Stimulated activated CD4-positive, alpha-beta T cell treated with anti-CD3 and anti-CD28 coated beads, Interleukin-2, amount 100 ng/mL, for 24 hours (primary cell): ENCODE measurements at places on chromosomes 16 and 17.

DNA sequence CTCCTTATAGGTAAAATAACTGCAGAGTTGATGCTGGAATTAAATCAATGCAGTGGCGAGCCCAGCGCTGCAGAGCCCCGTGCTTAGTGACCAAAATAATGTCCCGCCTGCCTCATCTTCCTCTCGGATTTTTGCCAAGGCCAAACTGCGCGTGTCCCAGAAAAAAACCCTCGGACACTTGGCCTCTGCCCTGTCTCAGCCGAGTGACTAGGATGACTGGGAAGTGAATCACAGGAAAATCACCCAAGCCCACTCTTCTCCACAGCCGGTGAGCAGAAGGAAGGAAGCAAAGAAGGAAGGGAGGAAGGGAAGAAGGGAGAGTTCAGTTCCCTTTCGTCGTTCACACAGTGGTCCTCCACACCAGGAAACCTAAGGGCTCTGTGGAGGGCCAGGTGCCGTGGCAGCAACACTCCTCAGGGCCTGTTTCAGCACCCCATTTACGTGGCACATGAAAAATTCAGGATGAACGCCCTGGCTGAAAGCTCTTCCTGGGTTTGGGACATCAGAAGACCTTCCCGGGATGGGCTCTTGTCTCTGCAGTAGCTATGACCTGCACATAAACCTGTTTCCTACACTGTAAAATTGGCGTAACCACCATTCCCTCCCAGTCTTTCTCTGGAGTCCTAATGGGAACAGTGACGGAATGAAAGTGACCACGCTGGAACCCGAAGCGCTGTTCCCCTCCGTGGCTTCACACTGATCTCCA lies 25.4 kb upstream of the HOXB13 start:
- DNase-seq, result no peak

DNA sequence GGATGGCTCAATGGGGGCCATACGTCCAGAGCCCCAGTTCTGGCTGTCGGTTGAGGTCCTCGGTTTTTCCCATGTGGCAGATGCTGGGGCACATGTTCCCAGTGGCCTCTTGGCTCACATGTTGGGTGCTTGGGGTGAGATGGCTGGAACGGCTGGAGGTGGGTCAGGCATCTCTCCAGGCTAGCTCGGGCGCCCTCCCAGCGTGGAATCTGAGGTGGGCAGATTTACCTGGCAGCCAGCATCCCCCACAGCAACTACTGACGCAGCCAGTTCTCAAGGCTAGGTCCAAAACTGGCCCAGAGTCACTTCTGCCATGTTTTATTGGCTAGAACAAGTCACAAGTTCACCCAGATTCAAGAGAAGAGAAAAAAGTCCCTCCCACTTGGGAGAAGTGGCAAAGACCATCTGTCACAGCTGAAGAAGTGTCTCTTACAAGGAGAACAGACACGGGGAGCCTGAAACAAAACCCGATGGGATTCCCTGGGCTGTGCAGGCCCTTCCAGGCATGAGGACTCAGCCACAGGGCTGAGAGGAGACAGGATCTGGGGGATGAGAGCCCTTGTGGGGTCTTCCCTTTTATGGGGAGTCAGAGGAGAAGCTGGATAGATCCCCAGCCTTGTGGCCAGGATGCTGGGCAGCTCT lies 15.2 kb downstream of the ACE start:
- no peak for DNase-seq

DNA sequence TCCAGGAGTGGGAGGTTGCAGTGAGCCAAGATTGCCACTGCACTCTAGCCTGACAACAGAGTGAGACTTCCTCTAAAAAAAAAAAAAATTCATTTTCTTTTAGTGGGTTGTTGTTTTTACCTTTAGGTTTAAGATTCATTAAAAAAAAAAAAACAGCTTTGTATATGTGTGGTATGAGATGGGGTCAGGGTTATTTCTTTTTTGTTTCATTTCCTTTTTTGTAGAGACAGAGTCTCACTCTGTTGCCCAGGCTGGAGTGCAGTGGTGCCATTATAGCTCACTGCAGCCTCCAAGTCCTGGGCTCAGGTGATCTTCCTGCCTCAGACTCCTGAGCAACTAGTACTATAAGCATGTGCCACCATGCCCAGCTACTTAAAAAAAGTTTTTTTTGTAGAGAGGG lies 47.0 kb downstream of the BCAS3 start:
- DNase-seq, result no peak

GRCh38 chr16:8874388-8874787 lies 5.6 kb upstream of the CARHSP1 start:
- no peak for DNase-seq

DNA sequence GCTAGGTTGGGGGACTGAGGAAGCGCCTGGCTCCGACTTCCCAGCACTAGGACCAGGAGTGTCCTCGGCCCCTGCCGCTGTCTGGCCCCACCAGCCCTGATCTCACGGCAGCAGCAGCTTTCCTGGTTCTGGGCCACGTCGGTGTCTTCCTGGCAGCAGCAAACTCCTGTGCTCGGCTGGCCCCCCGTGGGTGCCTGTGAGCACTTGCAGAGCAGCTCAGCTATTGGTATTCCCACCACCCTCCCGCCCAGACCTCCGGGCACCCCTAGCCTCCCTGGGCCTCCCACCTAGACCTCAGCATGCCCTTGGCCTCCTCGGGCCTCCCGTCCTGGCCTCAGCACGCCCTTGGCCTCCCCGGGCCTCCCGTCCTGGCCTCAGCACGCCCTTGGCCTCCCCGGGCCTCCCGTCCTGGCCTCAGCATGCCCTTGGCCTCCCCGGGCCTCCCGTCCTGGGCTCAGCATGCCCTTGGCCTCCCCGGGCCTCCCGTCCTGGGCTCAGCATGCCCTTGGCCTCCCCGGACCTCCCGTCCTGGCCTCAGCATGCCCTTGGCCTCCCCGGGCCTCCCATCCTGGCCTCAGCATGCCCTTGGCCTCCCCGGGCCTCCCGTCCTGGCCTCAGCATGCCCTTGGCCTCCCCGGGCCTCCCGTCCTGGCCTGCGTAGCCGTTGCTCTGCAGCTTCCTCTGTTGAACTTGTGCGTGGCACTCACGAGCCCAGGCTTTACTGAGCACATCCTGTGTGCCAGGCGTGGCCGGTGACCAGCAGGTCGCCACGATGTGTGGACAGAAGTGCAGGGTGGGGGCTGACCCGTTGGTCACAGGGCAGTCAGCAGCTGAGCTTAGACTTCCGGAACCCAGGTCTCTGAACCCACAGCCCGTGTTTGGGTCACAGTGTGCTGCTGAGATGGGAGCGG lies 51.8 kb upstream of the ACSF3 start:
- no peak for DNase-seq

DNA sequence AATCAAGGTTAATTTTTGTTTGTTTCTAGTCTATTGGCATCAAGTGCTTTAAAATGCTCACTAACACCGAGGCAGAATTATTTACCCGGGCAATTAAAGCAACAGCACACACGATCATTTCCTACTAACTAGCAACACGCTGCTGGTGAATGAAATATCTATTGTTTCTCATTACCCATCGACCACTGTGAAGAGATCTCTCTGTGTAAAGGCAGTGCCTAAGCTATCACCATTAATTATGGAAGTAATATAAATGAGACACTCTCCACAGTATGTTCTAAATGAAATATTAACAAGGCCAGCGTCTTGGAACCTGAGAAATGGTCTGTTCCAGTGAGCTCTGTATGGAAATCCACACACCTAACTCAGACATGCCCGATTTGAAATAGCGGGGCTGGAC lies 397.6 kb downstream of the MAF start:
- DNase-seq, result no peak

DNA sequence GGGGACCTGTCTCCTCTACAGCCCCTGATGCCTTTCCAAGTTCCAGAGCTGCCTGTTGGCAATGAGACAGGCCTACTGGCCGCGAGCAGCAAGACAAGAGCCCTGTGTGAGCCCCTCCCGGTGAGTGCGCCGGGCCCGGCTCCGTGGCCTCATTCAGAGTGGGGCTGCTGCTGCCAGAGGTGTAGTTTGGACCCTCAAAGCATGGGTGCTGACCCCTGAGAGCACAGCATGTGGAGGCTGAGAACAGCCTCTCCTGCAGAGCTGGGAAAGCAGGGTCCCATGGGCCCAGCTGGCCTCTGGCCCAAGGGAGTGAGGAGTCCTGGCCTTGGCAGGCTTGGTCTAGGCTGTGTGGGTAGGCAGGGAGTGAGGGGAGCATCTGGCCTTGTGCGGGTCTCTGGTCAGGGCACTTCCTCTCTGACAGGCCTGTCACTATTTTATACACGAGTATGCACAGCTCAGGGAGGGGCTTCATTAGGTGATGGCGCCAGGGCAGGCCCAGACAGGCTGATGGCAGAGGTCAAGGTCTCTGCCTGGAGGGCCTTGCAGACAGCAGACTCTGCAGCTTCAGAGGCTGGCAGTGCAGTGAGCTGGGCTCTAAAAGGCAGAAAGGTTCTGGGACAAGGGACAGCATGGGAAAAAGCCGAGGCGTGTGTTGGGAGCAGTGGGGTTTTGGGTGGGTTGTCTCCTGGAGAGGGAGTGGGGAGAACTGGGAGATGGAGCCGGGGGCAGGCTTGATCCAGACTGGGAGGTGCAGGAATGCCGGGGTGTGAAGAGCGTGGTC lies 43.4 kb downstream of the ADCY7 start:
- no peak for DNase-seq
